Activated CD4-positive, alpha-beta T cell treated with anti-CD3 and anti-CD28 coated beads, Interleukin-2, amount 10 ng/mL, durations not matched to agents 24 days and 14 days (primary cell): ENCODE measurements at places on chromosomes 11 and 22. TPM values are rescaled to one million over a fixed set of nuclear protein-coding genes. Genes with fewer than 3 reads are reported as not detected.

DNA sequence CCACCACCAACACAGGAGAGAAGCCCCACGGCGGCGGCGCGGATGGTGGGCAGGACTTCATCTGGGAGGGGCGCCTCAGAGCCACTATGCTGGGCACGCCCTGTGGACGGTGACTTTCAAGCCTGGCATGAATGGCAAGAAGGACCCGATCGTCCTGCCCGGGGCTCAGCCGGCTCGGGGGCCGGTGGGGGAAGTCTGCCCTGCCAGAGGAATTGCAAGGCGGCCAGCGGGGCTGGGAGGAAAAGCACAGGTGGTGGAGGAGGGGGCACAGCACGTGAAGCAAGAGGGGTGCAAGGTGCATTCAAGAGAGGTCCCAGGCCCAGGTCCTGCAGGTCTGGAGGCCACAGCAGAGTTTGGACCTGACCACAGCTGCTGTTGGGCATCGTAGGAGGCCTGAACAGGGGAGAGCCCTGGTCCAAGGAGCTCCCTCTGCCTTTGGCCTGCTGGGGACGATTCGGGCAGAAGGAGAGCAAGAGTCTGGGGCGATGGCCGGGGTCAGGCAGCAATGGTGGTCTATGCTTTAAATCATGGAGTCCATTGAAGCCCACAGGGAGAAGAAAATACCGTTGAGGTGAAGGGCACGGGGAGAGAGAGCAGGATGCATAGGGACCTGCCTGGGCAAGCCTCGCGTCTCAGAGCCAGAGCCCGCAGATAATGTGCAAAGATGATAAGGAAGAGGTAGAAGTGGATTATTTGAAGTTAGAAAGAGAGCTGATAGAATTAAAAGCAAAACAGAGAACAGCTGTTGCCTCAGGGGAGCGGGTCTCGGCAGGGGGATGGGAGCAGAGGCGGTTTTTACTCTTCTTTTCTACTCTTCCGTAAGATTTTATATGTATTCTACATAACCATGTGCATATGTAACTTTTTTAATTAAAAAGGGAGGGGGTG, 82.6 kb upstream of the SHISAL1 start:
- H3K4me1 ChIP-seq = peaks cover 2% of the 10 kb centered on the region
- H3K27me3 ChIP-seq = peaks cover 2% of the 10 kb centered on the region
- DNase-seq = no peak
- H3K36me3 ChIP-seq = no peaks in the 10 kb centered on the region
- H3K4me3 ChIP-seq = no peak overlapping the region
- peak overlapping the region; percentile 21 for H3K27ac ChIP-seq

DNA sequence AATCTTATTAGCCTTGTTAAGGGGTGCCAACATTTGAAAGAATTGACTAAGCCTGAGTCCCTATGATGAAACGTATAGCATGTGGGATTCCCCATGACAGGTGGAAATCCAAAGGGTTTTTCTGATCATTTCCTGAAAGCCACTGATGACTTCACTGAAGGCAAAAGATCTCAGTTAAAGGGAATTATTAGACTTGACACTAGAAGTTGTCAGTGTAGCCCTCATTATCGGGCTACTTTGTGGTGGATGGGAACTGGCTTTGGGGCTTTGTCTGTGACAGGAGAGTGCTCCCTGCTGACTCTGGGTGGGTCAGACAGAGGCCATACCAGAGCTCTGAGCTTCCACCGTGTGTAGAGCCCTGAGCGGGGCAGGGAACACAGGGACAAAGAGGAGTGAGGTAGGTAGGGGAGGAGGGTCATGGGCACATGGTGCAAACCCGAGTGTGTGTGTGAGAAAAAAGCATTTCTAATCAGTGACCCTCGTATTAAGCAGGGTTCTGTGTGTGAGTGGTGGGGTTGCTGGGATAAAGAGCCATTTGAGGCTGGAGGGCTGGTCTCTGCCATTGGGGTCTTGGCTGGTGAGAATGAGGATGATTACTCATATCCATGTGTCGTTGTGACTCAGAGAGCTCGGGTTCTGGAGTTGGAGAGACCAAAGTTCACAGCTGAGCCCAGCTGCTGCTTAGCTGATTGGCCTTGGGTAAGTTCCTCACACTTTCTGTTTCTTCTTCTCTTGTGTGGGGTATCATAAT, 101.1 kb downstream of the GRIK4 start:
- peak overlapping the region; percentile 1 for H3K4me3 ChIP-seq
- no peaks in the 10 kb centered on the region for H3K36me3 ChIP-seq
- peaks cover 16% of the 10 kb centered on the region for H3K4me1 ChIP-seq
- peaks cover 2% of the 10 kb centered on the region for H3K27me3 ChIP-seq
- DNase-seq = peak; percentile 60

The CRYBB3 gene
- 0.49 TPM in 1 of 2 replicates, not detected in the other for total RNA-seq

GRCh38 chr22:32926600-32926999, 125.1 kb downstream of the TIMP3 start:
- peak; percentile 56 for DNase-seq
- H3K4me1 ChIP-seq = no peaks in the 10 kb centered on the region
- H3K27ac ChIP-seq = no peak overlapping the region
- H3K27me3 ChIP-seq = peaks cover 2% of the 10 kb centered on the region

The RIN1 gene
- total RNA-seq = 0.99 and 1.1 TPM in 2 replicates
